Central memory CD8-positive, alpha-beta T cell (primary cell): ENCODE measurements at places on chromosomes 5 and 9.

- DNase-seq: no peak
These were observed 19.8 kb downstream of the CORO2A start for GRCh38 chr9:98172604-98173003.

DNA sequence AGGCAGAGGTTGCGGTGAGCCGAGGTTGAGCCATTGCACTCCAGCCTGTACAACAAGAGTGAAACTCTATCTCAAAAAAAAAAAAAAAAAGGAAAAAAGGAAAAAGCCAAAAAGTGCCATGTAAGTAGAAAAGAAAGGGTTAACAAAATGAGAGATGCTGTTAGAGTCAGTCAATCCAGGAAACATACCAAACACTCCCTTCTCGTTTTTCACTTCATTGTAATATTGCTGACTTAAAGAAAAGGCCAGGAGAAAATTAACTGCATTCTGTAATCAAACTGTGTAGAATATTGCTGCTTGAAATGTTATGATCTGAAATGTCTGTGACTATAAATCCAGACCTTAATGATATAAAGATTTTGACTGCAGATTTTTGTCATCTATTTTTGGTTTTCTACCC, 379.1 kb downstream of the ENC1 start:
- no peak for DNase-seq

GRCh38 chr5:148848393-148849031, 22.1 kb downstream of the ADRB2 start:
- peak; percentile 33 for DNase-seq

DNA sequence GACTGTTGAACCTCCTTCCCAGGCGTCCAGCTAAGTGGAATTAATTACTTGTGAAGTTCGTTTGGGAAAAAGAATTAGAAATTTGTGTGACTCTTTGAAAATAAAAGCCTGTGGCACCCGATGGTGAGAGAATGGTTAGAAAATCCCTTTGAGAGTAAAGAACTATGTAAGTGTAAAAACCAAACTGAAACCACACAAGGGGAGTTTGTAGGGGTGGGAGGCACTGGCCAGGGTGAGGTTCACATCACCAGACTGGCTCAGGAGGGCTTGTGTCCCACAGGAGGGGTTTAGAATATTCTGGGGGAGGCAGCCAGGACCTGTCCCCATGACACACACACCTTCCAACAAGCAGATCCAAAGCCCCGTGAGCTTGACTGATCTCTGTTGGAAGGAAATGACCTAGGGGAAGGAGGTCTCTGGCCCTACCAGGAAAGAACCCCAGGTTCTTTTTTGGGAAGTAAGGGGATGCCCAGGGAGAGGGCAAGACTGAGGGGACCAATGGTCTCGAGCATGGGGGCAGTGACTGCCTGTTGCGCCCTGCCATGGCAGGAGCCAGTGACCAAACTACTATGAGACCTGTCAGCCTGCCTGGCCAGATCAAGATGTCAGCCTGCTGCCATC, 4.3 kb downstream of the SPATA24 start:
- no peak for DNase-seq

DNA sequence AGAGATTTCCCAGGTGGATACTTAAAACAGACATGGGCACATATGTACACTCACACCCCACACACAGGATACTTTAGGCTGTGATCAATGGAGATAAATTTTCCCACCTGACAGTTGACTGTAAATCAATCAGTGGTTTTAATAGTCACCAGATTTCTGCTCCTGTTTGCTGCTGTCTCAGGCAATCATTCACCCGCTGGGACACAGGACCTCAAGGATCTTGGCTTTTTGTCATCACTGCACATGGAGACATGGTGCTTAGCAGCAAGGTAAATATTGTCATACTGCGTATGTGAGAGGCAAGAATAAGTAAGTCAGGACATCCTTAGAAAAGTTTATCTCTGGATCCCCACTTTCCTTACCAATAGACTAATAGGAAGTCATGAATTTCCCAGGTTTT, 60.8 kb upstream of the KLF9 start:
- no peak for DNase-seq

DNA sequence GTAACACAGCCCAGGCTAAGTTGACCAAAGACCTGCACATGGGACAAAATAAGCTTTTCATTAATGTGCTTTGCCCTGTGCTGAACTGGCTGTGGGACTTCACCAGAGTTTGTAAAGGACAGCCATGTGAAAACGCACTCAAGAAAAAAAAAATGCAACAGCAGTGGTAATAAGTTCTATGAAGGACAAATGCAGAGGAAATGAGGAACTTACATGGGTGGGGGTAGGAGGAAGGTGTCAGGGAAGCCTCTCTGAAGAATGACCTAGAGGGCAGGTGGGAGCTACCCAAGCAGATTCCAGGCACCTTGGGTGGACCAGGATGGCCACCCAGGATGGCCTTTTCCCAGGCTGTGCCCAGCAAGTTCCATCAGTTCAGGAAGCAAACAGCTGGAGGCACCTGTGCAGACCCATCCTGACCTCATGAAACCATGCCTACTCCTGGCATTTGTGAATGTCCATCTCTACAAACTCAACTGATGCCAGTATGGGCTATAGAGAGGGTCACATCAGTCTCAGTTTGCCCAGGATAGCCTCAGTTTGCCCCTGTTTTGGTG, 6.7 kb upstream of the PHF2 start:
- no peak for DNase-seq

- no peak for DNase-seq
These were observed 64.6 kb upstream of the HAPLN1 start for GRCh38 chr5:83785176-83785668.

DNA sequence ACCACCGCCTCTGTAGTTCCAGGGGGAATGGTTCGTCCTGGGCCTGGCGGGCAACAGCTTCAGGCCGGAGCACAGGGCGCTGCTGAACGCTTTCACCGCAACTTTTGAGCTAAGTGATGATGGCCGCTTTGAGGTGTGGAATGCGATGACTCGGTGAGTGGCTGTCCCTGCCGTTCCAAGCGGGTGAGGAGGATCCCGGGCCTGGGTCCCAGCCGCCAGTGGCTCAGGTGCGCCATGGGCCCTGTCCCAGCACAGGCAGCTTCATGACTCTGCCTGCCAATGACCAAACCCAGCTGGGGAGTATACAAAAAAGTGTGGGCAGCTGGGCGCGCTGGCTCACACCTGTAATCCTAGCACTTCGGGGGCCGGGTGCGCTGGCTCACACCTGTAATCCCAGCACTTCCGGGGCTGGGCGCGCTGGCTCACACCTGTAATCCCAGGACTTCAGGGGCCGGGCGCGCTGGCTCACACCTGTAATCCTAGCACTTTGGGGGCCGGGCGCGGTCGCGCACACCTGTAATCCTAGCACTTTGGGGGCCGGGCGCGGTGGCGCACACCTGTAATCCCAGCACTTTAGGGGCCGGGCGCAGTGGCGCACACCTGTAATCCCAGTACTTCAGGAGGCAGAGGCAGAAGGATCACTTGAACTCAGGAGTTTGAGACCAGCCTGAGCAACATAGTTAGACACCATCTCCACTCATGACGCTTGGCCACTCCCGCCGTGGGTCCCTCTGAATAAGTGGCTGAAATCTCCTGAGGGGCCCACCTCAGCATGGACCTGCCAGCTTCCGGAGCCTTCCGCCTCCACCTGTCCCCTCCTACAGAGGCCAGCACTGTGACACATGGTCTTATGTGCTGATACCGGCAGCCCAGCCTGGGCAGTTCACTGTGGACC, 1.1 kb downstream of the LCN12 start:
- no peak for DNase-seq

- DNase-seq: no peak
These were observed 17.1 kb upstream of the NRARP start for GRCh38 chr9:137319011-137319738.

GRCh38 chr5:158422653-158423515, 563.9 kb upstream of the CLINT1 start:
- DNase-seq: no peak

DNA sequence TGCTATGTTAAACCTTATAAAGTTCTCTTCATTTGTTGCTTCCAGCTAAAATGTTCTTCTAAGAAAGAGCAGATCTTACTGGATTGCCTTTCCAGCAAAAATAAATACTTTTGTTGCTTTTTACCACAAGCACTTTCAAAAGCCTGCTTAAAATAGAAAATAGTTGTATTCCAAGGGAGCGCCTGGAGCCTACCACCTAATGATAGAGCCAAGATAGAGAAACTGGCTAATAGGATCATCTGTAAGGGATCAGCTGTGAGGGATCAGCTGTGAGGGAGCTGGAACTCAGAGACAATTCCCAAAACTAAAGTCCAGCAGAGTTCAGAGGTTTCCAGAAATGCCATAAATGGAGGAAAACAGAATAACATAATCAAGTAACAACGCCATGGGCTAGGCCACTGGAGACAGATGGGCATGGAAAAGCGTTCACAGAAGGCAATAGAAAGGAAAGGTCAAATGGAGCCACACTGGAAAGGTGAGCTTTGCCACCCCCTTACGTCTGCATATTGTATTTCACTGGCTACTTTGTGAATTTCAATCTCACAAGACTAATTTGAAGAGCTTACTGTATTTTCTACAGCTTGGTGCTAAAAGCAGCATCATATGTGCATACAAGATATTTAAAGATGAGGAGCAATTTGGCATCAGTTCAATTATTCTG, 140.6 kb upstream of the TLE4 start:
- DNase-seq: no peak
